SK-N-SH (cell line): ENCODE measurements at places on chromosomes 2 and 18. TPM values are rescaled to one million over a fixed set of nuclear protein-coding genes. Genes with fewer than 3 reads are reported as not detected.

DNA sequence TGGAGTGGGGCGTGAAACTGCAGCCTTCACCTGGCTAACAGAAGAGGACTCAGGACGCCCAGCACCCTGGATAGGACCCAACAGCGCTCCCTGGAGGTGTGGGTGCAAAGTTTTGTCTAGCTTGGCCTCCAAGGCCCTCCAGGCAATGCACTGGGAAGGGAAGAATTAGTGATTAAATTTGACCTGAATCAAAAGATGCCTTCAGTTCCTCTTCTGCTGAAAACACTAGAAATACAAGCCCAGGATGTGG lies 779 bp upstream of the TRIB2 start:
- peak; percentile 73 for DNase-seq

DNA sequence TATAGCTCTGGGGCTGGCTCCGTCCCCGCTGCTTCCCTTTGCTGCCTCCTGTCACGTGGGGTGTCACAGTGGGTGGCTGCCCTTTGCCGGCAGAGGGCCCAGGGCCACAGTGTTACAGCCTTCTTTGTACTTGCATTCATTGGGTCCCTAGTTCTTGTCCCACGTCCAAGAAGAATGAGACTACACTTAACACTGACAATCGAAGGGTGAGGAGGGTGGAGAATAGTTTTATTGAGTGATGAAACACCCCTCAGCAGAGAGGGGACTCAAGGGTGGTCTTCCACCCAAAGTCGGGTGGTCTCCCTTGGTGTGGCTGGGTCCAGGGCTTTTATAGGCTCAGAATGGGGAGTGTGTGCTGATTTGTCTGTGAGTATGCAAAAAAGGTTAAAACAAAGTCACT lies 1.9 kb downstream of the ATG4B start:
- no peak for DNase-seq

DNA sequence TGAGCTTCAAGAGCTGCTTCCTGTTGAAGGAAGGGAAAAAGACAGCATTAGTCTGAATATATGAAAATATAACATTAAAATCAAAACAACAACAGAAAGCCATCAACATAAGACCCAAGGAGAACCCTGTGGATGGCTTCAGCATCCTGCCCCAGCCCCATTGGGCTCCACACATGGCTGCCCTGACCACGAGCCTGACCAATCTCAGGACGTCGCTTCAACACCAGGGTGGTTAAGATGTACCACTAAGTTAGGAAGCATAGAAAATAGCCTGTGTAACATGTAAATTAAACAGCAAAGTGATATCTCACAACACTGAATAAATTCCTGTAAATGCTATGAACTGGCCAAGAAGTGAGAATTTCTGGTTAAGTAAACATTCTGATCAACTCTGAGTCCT lies 77.2 kb upstream of the CD226 start:
- no peak for DNase-seq

SPATA3 gene
- not detected in 2 replicates for polyA plus RNA-seq

EIPR1 gene
- 85.9 and 103 TPM in 2 replicates for polyA plus RNA-seq

C2orf66 gene
- 0.64 and 0.71 TPM in 2 replicates for polyA plus RNA-seq

SCN7A gene
- 0.02 and 0.05 TPM in 2 replicates for polyA plus RNA-seq
